ENCODE measurements at places on chromosomes 4 and X.

- peak; percentile 43 for DNase-seq
Observed at GRCh38 chrX:134236626-134237614, at the start of gene CCDC160. TSS of gene CCDC160 (plus strand) at chrX:134237182. CDS start at chrX:134244801, 7,619 bp downstream.

DNA sequence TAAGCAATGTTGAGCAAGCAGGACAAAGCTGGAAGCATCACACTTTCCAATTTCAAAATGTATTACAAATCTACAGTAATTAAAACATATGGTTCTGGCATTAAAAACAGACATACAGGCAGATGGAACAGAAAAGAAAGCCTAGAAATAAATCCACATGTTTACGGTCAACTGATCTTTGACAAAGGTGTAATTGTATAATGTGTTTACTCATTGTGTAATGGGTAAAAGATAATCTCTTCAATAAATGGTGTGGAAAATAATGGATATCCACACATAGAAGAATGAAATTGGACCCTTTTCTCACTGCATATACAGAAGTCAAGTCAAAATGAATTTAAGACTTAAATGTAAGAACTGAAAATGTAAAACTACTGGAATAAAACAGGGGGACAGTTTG, 394.2 kb downstream of the ANKRD50 start:
- DNase-seq, result no peak

DNA sequence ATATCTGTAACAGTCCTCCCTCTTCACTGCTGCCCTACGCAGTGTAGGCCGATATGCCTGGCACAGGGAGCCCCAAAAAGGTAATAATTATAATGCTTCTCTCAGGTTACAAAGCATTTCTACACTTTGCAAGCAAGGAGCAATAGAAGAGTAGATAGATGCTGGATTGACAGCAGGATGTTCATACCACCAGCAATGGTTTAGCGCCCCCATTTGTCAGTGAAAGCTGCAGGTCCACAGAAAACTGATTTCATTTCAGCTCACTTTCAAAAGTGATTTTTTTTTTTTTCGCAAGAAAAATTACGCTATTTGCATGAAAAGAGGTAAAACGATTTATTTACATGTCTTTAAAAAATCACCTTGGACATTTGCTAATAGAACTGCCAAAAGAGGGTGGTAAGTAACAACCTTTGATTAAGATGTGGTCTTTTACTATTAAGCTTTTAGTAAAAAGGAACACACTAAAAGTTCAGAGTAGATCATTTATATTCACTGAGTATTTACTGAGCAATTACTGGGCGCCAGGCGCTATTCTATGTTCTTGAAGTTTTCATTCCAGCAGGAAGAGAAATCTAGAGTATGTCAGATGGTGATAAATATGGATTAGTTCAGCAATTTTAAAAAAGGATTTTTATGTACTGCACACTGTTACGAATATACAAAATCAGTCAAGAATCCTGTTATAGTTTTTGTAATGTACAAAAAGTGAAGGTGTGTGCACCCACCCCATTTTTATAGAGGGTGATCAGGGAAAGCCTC, 34.4 kb downstream of the HPF1 start:
- peak; percentile 4 for DNase-seq

GRCh38 chr4:54473077-54473545, 184.6 kb upstream of the KIT start:
- no peak for DNase-seq

DNA sequence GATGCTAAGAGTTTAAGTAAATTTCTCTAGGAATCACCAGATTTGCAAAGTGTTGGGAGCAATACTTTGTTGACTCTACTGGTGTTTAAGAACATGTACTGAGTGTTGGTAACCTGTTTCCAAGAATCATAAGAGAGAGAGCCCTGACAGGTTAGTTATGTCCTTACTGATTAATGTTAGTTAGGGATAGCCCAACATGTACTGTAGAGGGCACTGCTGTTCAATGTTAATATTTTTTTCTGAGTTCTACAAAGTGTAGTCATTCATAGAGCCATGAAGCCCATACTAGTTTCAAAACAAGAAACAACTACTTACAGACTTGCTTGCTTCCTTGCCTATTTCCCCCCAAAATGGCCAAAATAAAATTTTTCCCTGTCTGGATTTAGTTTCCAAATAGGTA, 11.9 kb downstream of the TMPRSS11D start:
- peak; percentile 51 for DNase-seq

- no peak for DNase-seq
Observed at GRCh38 chr4:55087009-55087912, 38.1 kb downstream of the KDR start.

DNA sequence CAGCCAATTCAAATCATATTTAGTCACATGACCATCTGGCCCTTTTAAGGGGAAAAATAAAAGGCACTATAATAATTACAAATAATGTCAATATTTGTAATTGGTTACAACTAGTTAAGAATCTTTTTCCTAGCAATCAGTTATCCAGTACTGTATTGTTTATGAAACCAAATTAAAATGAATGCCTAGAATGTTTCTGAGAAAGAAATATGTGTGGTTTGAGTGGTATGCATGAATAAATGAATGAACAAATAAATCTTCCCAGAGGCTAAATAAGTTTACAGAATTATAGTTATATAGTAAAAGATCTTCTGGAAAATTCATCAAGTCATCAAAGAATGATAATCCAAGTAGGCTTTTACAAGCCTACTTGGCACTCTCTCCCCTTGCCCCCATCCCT, 55.8 kb upstream of the F8A3 start:
- no peak for DNase-seq

DNA sequence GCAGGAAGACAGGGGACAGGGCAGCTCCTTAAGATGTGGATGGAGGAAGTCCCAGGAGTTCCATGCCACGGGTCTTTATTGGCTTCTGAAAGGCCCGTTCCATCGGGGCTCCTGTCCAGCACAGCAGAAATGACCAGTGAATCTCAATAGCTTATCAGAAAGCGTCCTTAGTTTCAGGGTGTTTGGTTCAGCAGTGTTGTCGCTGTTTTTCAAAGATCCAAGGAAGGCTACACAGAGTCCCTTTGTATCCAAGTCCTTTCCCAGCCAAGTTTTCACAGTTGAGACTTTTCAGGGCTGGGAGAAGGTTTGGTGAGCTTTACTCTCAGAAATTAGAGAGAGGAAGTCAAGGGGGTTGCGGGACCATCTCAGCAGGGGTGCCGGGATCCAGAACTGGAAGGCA, 5.0 kb upstream of the ZCCHC4 start:
- no peak for DNase-seq

DNA sequence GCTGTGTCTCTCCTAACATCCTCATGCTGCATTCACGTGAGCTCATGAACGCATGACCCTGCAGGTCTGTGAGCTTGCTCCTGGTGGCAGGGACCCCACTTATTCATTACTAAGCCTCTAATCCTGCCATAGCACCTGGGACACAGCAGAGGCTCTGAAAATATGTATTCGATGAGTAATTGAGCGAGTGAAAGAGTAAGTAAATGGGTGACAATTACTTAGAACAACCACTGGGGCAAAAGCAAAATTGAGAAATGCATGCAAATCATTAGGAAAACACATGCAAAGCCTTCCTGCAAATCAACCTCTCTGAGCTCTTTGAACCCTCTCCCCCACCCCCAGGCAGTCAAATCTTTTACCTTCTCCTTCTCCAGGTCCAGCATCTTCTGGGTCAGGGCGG, 23.6 kb upstream of the C4orf50 start:
- no peak for DNase-seq

- no peak for DNase-seq
Observed at GRCh38 chrX:13876652-13877051, 59.8 kb upstream of the GPM6B start.

GRCh38 chr4:155659176-155659575, 7.5 kb upstream of the GUCY1A1 start:
- no peak for DNase-seq

- DNase-seq, result no peak
Observed at GRCh38 chr4:132866616-132867015, 282.5 kb upstream of the PCDH10 start.

- no peak for DNase-seq
Observed at GRCh38 chrX:129701624-129702069, 37.1 kb upstream of the XPNPEP2 start.

- DNase-seq, result no peak
Observed at GRCh38 chr4:39718366-39719323, 20.7 kb downstream of the UBE2K start.

DNA sequence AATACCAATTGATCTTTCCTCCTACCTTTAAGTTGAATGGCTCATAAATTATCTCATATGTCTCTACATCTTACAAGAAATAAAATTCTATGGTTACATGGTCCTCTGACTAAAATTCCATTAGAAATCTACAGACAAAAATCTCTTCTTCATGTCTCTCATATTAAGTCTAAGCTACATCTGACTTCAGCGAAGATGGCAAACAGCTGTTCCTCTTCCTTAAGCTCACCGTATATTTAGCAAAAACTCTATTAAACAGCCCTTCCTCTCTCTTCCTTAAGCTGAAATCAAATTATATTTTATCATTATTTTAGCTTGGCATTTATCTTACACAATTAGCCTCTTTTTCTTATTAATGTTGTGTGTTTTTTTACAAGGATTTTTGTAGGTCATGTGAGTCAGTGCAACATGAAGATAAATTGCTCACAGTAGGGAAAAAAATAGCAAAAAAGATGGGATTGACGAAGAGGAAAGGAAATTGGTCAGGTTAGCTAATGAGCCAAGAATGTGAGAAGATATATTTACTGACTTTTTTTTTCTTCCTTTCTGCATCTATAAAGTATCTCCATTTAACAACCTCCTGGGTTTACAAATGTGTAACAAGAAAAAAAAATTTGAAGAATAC, 2412.8 kb downstream of the ARAP2 start:
- DNase-seq, result no peak

GRCh38 chrX:139213241-139213709, 317.3 kb upstream of the F9 start:
- no peak for DNase-seq

GRCh38 chr4:111266937-111267336, 644.1 kb upstream of the PITX2 start:
- DNase-seq, result no peak

DNA sequence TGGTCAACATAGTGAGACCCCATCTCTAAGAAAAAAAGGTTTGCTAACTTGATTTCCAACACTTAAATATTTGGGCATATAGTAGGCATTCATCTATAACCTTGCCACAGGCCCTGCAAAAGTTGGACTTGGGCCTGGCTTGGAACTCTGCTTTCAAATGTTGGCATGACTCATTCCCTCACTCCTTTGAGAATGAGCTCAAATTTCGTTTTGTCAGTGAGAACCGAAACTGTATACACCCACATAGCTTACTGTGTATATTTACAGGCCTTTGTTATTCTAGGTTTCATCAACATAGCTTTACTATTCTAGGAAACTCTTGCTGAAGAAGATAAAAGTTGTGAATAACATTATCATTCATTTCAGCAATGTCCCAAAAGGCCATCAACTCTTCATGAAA, 88.7 kb upstream of the ELOVL6 start:
- DNase-seq, result no peak

DNA sequence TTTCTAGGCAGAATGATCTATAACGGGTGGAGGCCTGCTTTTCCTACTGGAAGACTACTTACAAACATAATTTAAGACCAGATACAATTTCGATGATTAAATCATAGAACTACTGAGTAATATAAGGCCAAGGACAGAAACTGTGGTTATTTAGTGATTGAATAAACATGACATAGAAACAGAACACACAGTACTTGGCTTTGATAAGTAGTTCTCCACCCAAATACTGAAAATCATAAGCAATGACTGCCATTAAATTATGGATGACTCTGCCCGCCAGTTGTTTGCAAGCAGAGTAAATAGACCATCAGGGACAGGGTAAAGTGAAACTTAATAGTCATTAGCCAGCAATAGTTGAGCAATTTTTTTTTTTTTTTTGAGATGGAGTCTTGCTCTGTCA, 17.2 kb upstream of the SMIM14 start:
- DNase-seq, result no peak

DNA sequence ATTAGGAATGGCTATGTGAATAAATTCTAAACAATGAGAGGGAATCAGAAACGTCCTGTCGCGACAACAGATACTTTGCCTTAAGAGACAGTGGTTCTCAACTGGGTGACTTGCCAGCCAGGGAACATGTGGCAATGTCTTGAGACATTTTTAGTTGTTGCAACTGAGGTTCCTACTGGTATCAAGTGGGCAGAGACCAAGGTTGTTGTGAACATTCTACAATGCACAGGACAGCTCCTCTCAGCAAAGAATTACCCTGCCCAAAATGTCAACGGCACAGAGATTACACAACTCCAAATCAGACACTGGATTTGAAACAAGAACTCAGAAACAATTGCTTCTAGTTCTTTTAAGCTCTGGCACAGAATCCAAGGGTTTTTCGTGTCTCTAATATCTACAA, 128.6 kb downstream of the ARHGAP6 start:
- DNase-seq, result no peak

DNA sequence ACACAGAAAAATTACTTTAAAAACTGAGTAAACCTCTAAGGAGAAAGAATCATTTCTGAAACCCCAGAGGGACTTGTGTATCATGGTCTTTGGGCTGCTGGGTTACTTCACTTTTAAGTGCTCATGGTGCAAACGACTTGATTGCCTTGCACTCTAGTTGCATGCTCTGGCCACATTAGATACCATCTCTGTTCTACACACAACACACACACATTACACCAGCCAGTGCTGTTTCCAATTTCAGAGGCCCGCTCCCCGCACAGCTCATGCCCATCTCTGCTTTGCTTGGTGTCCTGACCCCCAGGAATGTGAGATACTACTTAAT, 2.1 kb downstream of the PPP3CA start:
- no peak for DNase-seq

GRCh38 chr4:33746979-33747378, 2497.3 kb downstream of the ARAP2 start:
- DNase-seq, result no peak

- DNase-seq, result no peak
Observed at GRCh38 chrX:109873983-109874382, 128.9 kb upstream of the TMEM164 start.

- DNase-seq, result peak; percentile 82
Observed at GRCh38 chr4:184807256-184807655, 18.5 kb downstream of the ACSL1 start.

GRCh38 chrX:22585831-22586230, 313.1 kb downstream of the CBLL2 start:
- DNase-seq, result no peak

DNA sequence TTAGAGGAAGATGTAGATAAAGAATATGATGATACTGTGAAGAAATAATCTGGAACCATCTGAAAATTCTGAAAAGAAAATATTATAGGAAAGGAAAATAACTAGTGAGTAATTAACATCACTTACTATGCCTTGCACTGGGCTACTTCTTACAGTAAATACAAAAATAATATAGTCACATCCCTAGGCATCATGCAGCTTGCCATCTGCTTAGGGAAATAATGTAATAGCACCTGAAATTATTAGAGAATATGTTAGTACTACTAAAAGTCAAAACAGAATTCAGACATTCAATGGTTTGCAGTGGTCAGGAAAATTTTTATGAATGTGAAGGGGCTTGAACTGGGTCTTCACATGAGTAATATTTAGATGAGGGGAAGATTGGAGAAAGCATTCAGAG, 272.2 kb upstream of the EMCN start:
- DNase-seq, result no peak

GRCh38 chr4:6716958-6717655, 1.1 kb downstream of the BLOC1S4 start:
- peak; percentile 50 for DNase-seq

GRCh38 chrX:13013363-13014110, 30.9 kb downstream of the FAM9C start:
- DNase-seq, result peak; percentile 60

Measured in NCI-H82 (cell line).